HCEC 1CT (cell line): ENCODE measurements at places on chromosomes 3 and 15.

DNA sequence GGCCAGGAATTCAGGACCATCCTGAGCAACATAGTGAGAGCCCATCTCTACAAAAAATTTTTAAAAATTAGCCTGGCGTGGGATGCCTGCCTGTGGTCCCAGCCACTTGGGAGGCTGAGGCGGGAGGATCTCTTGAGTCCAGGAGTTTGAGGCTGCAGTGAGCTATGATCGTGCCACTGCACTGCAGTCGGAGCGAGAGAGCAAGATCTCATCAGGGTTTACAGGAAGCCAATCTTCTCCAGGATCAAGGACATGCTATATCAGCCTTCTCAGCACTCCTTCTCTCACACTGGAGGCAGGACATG lies 451 bp upstream of the STOML1 start:
- DNase-seq: no peak

DNA sequence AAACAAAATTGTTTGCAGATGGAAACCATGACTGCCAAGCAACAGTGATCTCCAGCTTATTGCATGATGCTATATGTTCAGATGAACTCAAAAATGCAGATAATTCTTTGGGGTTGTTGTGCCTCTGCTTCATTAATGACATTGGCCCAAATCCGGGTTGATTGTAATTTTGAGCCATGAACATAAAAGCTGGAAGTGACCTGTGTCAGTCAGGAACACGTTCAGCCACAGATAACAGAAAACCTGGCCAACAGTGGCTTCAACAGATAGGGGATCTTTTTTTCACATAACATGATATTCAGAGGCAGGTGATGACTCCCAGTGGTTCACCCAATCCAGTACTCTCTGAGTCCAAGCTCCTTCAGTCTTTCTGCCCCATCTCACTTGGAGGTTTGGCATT lies 76.9 kb upstream of the EIF1B start:
- DNase-seq: no peak

GRCh38 chr15:40287968-40288367 lies 5.1 kb upstream of the ANKRD63 start:
- DNase-seq: no peak

DNA sequence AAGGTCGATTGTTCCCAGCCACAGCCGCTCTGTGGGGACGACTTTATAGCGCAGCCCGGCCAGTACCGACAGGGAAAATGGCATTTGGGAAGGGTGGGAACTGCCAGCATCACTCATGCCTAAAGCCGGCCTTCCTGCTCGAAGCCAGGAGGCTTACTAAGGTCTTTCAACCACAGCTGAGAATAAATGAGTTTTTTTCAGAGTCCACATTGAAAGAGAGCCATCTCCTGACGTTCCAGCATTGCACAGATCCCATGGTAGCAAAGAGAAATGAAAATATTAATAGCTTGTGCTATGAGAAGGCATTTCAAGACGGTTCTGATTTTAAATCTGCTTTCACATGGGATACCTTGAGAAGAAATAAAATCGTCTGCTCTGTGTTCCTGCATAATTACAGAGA lies 230.2 kb upstream of the IGF1R start:
- DNase-seq: no peak

DNA sequence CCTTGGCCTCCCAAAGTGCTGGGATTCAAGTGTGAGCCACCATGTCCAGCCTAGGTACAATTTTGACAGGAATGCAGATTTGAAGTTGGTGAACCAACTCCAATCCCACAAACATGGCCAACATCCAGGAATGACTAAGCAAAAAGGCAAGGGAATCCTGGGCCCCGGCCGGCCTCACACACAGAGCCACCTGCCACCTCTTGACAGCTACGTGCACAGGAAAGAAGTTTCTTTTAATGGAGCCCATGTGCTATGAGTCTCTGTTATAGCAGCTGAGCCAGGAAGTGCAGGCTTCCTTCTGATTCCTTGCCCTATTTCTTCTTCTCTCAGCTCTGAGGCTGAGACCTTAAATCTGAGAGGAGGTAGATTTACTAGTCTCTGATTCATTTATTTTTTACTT lies 8.8 kb downstream of the TMEM40 start:
- peak; percentile 73 for DNase-seq

DNA sequence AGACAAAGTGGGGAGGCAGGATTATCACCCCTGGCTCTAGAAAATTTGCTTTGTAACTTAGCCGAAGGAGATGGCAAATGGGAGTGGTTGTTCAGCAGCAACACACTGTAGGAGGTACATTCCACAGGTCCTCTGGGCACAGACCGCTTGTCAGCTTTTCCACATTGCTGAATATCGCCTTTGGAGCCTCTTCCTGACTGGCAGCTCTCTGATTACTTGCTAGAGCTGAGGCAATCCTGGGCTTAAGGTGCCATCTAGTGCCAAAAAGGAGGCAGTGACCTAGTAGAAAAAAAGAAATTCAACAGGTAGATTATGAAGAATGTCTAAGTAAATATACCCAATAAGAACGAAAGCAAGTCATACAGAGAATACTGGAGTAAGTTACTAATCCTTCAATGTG lies 13.1 kb upstream of the SCN5A start:
- DNase-seq: peak; percentile 32

DNA sequence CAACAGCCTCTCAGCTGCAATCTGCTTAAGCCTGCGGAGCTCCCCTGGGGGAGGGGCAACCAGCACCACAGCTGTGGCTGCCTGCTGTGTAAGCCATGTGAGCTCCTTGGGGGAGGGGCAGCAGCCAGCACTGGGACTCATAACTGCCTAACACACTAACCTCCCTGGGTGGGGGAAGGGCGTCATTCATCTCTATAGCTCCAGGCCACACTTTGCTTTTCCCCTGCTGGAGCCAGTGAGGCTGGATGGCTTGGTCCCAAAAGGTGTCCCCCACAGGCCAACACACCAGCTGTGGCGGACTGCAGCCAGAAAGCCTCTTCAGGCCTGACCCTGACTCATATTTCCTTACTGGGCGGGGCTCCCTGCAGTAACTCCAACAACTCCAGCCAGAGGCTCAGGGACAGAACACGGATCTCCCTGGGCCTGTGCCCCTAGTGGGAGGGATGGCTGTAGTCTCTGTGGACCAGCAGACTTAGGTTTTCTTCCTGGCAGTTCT lies 129.8 kb downstream of the PPM1L start:
- DNase-seq: peak; percentile 40

DNA sequence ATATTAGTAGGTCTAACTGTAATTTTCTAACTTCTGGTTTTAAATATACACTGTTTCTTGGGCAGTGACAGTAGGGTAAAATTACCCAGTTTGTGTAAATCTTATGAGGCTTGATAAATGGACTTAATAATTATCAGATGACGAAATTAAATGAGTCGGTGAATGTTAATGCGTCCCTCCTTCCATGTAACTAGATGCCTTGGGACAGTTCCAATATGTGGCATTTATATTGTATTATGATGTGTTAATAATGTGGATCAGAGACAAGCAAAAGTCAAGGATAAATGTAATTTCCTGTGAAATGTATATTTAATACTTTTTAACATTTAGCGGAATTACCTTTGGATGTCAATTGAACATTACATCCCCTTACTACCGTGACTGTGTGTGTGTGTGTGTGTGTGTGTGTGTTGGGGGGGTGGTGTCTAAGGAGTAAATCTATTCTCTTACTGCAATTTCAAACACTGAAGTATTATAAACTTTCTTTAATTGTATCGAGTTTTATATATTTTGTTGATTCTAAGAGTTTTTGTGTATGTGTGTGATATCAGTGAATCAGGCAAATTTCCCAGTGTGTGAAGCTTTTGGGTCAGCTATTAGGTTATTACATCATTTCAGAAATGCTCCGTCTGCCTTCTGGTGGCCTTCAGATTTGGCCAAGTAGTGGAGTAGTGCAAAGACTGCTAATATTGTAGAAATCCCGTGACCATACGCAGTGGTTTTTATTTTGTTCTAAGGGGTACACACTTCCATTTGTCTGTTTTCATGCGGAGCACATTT lies 50.1 kb downstream of the CNTN4 start:
- no peak for DNase-seq
